ENCODE measurements at places on chromosomes 5 and 9.

DNA sequence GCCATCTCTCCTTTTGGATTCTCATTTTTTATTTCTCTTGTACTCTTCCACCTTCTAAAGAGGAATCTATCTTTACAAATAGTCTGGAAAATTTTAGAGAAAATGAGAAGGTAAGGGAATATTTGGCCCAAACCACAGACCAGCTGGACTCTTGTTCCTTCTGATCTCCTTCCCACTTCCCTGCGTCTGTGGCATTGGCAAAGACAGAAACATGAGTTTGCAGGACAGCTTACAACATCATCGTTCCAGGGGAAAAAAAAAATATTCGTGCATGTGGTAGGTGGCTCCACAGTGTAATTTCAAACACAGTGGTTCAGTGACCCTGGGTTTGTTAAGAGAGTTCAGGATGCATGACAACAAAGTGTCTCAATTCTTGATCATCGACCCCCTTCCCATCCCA, 755.0 kb downstream of the DNAH5 start:
- no peak for DNase-seq

DNA sequence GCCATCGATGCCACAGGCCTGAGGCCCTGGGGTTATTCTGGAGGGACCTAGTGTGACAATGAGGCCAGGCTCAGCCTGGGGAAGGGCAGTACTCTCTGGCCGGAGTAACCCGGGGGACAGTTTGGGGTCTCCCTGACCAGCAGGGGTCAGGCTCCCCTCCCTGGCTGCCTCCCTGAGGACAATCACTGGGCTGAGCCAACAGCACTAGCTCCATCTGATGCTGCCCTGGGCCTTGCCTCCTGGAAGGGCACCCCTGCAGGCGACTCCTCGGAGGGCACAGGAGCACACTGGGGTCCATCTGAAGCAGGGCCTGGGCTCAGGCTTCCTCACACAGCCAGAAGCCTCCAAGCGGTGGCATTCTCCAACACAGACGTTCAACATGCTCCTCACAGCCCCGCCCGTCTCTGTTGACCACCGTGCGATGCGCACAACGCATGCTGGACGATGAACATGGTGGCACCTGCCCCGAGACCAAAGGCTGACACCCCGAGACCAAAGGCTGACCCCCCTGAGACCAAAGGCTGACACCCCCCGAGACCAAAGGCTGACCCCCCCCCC, 68.3 kb downstream of the ADAMTS2 start:
- DNase-seq, result no peak

- no peak for DNase-seq
Measured at GRCh38 chr5:16544607-16545374, 72.0 kb downstream of the RETREG1 start.

- no peak for DNase-seq
Measured at GRCh38 chr5:32559921-32560320, 25.4 kb upstream of the SUB1 start.

GRCh38 chr5:73902327-73903051, 276.5 kb downstream of the ARHGEF28 start:
- no peak for DNase-seq

GRCh38 chr5:52754051-52754450, 33.7 kb upstream of the ITGA1 start:
- no peak for DNase-seq

Data from activated CD8-positive, alpha-beta memory T cell treated with anti-CD3 and anti-CD28 coated beads, Interleukin-2, amount 50 U/mL, for 48 hours (primary cell).